ENCODE measurements at places on chromosomes 12 and 14. TPM values are rescaled to one million over a fixed set of nuclear protein-coding genes. Genes with fewer than 3 reads are reported as not detected.

GRCh38 chr12:57276935-57277563, 26.1 kb upstream of the STAC3 start:
- DNase-seq = no peak

GRCh38 chr12:69610729-69611128, at the start of gene LRRC10:
LRRC10 (minus strand) TSS chr12:69610907; CDS start chr12:69610838, 69 bp downstream.
- DNase-seq = no peak

GRCh38 chr12:132261328-132262138, 67.9 kb downstream of the GALNT9 start:
- DNase-seq = no peak

GRCh38 chr12:45122768-45123380, 72.0 kb upstream of the DBX2 start:
- no peak for DNase-seq

Gene RHOJ
- total RNA-seq = not detected

Gene TSPAN11
- total RNA-seq = not detected

- DNase-seq = no peak
Measured at GRCh38 chr14:94394581-94395207, 6.3 kb upstream of the SERPINA1 start.

Gene NDUFA12
- 133 TPM for total RNA-seq

DNA sequence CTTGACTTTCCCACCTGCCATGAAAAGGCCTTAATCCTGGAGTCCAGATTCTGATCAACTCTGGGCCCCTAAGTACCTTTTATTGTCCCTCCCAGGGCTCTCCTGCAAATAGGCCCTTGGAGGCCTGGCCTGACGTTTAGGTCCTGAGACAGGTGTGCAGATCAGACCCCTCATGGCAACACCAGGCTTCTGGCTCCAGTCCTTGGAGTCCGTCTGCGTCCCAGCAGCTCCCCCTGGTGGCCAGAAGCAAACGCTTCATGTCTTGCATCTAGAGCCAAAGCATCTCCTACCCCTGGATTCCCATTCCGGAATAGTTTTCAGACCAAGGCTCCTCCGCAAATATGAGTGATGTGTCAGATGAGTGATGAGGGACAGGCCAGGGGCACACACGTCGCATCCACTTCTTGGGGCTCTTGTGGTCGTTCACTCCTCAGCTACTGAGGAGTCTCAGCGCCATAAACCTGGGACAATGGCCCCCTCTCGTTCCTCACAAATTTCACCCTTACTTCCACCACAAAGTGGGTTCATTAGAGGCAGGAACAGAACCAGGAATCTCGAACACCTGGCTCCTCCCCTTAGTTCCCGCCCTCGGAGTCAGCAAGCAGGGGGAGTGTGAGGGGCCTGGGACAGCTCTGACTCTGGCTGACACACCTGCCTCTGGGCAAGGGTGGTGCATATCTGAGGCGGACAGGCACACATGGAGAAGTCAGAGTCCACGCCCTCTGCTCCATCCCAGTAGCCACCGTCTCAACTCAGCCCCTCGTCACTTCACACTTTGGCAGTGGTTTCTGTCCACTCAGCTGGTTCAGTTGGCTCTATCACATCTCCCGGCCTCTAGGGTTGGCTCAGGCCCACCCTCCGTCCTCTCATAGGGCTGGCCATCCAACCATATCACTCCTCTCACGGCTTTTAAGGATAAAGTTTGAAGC, 77.9 kb upstream of the PWP1 start:
- peak; percentile 72 for DNase-seq

DNA sequence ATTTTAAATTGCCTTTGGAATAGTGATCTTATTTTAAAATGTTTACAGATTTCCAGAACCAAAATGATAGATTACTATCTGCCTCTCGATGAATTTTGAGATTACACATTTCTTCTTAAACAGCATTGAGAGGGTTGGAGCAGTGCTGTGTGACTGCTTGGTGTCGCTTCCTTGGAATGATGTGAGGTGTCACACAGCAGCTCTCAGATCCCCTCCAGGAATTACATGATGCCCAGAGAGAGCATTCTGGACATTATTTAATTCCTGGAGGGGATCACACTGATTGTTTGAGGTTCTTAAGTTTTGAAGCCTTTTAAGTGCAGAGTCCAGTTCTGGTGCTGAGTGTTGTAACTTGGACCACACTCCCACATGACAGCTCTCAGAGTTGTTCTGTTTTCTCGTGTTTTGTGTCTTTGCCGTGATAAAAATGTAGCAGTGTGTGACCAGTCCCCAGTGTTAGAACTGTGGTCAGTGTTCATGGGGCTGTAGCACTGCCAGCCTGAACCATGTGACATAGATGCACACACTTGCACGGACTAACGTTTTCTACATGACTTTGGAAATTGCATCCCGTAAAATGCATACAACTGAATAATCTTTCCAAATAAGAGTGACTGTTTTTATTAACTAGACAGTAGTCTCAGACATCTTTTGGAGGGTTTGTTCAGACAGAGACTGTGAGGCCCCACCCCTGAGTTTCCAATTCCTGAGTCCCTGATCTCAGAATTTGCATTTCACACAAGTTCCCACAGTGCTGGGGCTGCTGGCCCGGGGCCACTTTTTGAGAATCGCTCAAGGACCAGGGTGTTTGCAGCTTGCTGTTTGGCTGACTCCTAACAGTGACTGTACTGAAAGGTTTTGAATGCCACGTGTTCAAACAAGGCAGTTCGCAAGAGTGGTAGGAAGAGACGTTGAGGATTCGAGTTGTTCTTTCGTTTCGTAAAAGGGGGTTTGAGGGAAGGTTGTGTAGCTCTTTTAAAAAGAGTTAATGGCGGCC, 26.0 kb downstream of the XRCC3 start:
- DNase-seq = no peak

Gene OR4K1
- total RNA-seq = not detected

DNA sequence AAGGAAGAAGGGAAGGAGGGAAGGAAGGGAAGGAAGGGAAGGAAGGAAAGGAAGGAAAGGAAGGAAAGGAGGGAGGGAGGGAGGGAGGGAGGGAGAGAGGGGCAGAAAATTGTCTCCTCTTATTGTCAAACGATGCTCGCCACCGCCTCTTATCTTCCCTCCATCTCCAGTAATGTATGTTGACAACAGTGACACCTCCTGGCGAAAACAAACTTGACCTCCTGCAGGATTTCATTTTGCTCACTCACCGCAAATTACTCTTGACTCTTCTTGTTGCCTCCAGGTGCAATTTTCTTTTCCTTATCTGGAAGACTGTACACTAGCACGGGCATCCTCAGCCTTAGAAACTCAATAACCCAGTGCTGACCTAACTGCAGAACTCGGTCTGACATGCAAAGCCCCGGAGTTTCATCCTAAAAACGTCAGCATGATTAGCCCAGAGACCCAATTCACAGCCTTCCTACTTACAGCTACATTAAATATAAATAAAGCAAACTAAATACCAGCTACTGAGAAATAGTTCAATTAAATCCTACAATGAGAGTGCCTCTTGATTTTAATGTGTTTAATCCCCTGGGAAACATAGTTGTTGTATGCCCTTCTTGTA, 512.4 kb upstream of the TMPO start:
- no peak for DNase-seq

DNA sequence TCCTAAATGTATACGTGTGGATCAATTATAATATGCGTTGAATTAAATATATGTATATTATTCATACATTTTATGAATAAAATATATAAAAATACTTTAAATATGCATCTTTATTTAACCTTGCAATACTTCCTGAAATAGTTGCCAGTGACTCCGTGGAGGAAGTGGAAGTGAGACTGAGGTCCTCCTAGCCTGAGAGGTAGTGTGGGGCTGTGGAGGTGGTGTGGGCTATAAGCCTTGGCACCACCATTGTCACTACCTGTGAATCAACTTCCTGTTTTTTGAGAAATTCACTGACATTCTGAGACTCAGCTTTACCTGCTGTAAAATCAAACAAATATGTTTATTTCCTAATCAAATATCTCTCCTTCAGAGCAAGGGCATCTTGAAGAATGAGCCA, 514.2 kb downstream of the VRK1 start:
- no peak for DNase-seq

DNA sequence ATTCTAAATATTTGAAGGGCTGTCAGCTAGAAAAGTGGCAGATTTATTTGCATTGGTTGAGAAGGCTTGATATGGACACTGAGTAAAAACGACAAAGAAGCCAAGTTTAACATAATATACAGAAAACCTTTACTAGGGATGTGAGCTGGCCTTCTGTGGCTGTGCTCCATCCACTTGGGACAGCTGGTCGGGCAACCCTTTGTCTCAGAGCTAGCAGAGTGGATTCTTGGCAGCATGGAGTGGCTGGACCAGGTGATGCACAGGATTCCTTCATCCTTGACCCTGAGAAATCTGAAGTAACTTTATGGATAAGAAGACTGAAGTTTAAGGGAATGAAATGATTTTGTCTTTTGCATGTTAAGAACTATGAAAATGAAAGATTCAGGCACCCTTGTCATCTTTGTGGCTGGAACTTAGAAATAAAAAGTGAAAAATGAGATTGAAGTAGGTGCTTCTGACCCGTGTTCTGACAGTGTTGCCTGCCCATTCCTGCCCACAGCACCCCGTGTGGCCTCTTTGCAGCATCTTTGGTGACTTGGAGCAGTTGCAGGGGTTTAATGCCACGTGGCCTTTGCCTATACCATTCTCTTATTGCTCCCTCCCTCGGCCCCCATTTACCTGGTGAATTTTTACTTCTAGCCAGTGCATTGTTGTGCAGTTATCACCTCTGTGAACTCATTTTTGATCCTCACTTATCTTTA, 32.6 kb downstream of the PELI2 start:
- DNase-seq = no peak

- no peak for DNase-seq
Measured at GRCh38 chr14:95196268-95196667, 38.9 kb upstream of the DICER1 start.
